ENCODE measurements at places on chromosomes 3 and 15.

- DNase-seq, result no peak
These were observed 380.3 kb upstream of the THBS1 start for GRCh38 chr15:39200586-39200985.

DNA sequence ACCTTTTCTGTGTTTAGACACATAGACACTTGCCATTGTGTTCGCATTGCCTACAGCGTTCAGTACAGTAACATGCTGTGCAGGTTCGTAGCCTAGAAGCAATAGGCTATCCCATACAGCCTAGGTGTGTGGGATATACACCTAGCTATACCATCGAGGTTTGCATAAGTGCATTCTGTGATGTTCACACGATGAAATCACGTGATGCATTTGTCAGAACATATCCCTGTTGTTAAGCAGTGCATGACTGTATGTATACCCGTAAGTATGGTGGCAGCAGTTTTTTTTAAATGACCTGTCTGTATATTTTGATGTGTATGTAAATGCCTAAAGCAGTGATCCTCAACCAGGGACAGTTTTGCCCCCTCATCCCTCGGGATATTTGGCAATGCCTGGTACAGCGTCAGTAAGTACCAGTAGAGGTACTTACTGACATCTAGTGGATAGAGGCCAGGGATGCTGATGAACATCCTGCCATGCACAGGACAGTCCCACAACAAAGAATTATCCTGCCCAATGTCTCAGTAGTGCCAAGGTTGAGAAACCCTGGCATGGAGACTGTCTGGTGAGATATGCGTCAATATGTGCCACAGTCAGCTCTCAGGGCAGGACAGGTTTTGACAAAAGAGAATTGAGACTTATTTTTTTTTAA lies 129.1 kb downstream of the HCN4 start:
- DNase-seq, result no peak

DNA sequence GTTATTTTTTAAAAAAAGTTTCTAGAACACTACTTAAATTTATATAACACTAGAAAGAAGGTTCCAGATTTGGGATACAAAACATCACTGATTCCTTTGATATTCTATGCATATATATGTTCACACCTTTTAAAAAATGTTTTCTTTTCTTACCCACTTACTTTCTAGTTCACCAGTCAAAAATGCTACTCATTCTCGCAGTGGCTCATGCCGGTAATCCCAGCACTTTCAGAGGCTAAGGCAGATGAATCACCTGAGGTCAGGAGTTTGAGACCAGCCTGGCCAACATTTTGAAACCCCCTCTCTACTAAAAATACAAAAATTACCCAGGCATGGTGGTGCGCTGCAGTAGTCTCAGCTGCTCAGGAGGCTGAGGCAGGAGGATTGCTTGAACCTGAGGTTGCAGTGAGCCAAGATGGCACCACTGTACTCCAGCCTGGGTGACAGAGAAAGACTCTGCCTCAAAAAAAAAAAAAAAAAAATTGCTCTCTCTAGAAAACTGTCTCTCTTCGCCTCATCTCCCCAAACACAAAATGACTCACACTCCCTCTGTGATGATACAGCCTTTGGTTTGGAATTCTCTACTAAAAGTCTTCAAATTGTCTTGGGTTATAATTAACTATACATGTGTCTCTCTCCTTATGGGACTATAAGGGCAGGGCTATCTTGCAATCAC lies 52.6 kb upstream of the TGFBR2 start:
- no peak for DNase-seq

- no peak for DNase-seq
These were observed 20.3 kb downstream of the XXYLT1 start for GRCh38 chr3:195250473-195251251.

- DNase-seq, result no peak
These were observed 4.7 kb downstream of the DPH3 start for GRCh38 chr3:16260046-16260445.

GRCh38 chr3:40597441-40597840 lies 72.7 kb downstream of the ZNF621 start:
- DNase-seq, result no peak

DNA sequence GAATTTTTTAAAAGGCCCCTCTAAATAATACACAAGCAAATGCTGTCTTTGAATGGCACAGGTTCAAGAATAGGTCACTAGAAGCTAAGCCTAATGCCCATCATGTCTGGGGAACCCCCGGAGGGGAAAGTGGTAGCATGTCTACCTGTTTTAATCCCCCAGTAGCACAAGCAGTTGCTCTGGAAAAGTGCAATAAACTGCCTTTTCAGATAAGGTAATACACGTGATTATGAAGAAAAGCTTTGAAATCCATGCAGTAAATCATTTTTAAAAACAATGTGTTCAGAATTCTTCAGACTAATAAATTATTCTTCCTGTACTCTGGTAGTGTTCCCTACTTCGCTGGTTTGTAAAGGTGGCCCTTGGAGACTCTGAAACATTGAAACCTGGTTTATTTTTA lies 922.2 kb downstream of the ROBO1 start:
- no peak for DNase-seq

- no peak for DNase-seq
These were observed 28.4 kb upstream of the RPL29 start for GRCh38 chr3:52023860-52024764.

DNA sequence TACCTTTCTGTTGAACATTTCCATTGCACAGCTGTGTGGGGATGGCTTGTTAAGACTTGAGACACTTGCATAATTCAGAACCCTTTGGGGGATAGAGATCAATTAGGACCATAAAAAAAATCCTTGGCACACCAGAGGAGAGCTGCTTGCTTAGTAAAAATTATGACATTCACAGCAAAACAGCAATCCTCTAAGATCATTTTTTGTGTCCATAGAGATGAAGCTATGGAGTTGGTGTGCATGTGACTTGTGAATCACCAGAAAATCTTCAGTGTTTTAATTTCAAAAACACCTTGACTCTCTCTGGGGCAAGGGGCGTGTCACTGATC lies 7.7 kb downstream of the COL8A1 start:
- no peak for DNase-seq

DNA sequence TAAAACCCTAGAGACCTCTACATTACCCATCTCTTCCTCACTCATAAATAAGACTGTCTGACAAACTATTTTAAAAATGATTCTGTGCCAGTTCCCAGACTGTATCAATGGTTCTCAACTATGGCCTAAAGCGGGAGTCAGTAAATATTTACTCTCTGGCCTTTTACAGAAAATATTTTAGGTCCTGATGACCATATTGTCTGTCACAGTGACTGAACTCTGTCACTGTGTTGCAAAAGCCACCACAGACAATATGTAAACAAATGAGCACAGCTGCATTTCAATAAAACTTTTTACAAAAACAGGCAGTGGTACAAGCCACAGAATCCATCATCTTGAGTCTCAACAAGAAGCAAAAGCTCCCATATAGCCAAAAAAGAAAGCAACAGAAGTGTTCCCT lies 45.4 kb downstream of the PLOD2 start:
- no peak for DNase-seq

DNA sequence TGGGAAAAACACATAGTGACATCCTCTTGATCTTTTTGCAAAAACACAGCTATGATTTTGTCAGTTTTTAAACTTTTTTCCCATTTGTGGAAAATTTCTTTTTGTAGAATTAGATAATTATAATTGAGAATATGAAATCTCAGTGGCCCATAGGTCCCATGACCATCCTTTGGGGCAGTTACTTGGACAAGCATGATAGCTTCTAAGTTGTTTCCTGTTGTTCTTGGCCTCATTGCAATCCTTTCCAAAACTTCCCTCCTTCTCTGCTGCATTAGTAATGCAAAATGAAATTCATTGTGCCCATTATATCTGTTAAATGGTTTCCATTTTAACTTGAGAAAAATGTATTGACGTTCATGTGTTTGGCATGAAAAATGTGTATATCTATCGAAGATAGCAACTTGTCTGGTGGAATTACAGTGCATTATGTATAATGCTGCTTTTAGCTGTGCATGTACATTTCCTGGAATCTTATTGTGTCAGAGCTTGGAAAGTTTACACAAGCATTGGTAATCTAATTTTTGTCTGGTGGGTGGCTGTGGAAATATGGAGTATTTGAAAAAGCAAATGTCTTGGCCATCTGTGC lies 70.0 kb downstream of the MDFIC2 start:
- DNase-seq, result no peak

DNA sequence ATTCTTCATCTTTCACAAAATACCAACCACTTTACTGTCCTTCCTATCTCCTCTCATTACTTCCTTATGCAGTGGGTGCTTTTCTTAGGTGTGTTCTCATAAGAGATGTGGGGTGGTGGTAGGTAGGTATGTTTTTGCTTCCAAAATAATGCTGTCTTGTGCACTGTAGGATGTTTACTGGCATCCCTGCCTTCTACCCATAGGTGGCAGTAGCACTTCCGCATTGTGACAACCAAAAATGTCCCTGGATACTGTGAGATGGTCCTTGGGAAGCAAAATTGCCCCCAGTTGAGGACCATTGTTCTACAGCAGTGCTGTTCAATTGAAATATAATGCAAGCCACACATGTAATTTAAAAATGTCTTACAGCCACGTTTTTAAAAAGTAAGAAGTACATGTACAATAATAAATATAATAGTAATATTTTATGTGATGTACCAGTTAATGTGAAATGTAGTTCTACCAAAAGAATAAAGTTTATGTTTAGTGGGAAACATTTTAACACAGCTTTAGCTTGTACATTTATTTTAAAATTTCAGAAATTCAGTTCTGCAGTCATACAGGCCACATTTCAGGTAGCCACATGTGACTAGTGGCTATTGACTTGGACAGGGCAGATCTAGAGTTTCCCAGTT lies 75.2 kb downstream of the NEO1 start:
- DNase-seq, result peak; percentile 25

GRCh38 chr3:172577987-172578570 lies 54.8 kb upstream of the TNFSF10 start:
- DNase-seq, result no peak

- DNase-seq, result no peak
These were observed 63.1 kb downstream of the ATP2B2 start for GRCh38 chr3:10442151-10442795.

GRCh38 chr3:128568602-128569490 lies 75.8 kb upstream of the GATA2 start:
- DNase-seq, result no peak

DNA sequence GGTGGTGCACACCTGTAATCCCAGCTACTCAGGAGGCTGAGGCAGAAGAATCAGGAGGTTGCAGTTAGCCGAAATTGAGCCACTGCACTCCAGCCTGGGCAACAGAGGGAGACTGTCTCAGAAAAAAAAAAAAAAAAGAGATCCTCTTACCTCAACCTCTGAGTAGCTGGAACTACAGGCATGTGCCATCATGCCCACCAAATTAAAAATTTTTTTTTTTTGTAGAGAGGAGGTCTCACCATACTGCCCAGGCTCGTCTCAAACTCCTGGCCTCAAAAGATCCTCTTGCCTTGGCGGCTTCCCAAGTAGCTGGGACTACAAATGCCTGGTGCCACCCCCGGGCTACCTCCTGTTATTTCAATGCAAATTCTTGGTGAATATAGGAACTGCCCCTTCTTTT lies 1.5 kb downstream of the UMPS start:
- DNase-seq, result no peak

DNA sequence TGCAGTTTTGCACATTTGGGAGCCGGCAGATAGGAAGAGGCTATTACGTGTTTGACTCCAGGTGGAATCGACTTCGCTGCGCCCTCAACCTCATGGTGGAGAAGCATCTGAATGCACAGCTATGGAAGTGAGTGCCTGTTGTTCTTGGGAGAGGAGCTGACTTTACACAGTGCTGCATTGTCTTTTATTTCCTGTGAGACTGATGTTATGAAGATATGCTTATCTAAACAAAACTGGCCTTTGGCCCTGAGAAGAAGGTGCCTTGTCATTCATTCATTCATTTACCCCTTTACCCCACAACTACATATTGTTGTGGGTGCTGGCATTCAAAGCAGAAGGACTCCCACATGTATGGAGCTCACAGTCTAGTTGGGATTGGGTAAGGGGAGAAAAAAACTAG lies 32.6 kb downstream of the PSMD6 start:
- no peak for DNase-seq

DNA sequence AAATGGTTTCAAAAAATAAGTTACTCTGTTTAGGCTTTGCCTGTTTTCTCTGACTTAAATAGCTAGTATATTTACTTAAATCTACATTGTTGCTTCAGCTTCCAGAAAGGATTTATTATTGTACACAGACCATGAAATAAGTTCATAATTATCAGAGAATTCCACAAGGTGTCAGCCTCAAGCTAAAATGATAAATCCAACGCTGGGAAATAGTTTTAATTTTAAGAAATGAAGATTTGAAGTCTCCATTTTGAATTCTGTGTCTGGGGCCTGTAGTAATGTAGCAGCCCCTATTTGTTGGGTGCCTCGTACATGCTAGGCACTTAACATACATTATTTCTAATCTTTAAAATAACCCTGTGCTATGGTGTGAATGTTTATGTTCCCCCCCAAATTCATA lies 92.6 kb upstream of the KCNMB2 start:
- DNase-seq, result no peak

DNA sequence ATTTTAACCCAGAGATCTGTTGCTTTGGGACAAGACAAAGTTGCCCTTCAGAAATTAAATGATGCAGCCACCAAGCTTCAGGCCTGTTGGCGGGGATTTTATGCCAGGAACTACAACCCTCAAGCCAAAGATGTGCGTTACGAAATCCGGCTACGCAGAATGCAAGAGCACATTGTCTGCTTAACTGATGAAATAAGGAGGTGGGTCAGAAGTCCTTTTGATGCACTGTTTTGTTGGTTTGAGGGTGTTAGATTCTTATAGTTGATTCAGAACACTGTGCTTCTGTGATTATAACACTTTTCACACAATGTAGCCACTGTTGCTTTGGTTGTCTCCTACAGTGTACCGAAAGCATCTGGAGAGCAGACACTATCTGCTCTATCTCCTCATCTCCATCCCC lies 20.8 kb upstream of the NXPE3 start:
- no peak for DNase-seq

- DNase-seq, result no peak
These were observed 319.4 kb upstream of the RASGRP1 start for GRCh38 chr15:38883987-38884386.

DNA sequence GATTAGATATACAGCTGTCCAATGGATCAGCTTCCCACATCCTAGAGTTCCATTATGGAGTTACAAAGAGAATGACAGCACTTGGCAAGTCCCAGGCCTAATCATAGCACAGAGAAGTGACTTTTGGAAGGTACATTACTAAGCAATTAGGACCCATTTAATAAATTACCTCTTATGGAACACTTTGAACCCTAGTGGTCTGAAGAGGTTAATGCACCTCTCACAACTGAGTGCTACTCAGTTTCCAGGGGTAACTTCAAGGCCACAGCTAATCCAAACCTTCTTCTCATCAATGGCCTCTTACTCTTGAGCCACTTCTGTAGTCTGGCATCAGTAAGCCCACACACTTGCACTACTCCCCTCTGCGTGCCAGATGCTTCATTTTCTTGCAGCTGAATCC lies 34.9 kb upstream of the MEIS2 start:
- no peak for DNase-seq
